ENCODE measurements at places on chromosomes 5 and 9.

- no peak for DNase-seq
Observed at GRCh38 chr5:83265318-83265717, 188.0 kb downstream of the XRCC4 start.

DNA sequence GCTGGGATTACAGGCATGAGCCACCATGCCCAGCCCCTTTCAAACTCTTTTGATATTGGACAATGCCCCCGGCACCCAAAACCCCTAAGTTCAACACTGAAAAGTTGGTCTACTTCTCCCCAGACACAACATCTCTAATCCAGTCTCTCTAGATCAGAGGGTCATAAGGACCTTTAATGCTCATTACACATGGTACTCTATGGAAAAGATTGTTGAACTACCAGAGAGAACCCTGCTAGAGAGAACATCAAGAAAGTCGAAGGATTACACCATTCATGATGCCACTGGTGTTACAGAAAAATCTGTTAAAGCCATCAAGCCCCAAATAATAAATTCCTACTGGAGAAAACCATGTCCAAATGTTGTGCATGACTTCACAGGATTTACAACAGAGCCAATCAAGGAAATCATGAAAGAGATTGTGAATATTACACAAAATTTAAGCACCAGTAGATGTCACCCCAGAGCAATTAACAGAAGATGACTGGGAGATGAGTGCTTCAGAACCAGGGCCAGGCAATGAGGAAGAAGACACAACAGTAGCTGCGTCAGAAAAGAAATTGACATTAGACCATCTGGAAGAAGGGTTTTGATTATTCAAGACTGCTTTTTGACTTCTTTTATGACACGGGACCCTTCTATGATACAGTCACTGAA is 28.3 kb upstream of the NIPAL4 start:
- DNase-seq: peak; percentile 48

- no peak for DNase-seq
Observed at GRCh38 chr5:171999877-172000276, 6.6 kb downstream of the FBXW11 start.

- no peak for DNase-seq
Observed at GRCh38 chr5:133319905-133320520, 268.2 kb downstream of the HSPA4 start.

GRCh38 chr5:82991059-82991458 is 86.1 kb downstream of the TMEM167A start:
- no peak for DNase-seq

DNA sequence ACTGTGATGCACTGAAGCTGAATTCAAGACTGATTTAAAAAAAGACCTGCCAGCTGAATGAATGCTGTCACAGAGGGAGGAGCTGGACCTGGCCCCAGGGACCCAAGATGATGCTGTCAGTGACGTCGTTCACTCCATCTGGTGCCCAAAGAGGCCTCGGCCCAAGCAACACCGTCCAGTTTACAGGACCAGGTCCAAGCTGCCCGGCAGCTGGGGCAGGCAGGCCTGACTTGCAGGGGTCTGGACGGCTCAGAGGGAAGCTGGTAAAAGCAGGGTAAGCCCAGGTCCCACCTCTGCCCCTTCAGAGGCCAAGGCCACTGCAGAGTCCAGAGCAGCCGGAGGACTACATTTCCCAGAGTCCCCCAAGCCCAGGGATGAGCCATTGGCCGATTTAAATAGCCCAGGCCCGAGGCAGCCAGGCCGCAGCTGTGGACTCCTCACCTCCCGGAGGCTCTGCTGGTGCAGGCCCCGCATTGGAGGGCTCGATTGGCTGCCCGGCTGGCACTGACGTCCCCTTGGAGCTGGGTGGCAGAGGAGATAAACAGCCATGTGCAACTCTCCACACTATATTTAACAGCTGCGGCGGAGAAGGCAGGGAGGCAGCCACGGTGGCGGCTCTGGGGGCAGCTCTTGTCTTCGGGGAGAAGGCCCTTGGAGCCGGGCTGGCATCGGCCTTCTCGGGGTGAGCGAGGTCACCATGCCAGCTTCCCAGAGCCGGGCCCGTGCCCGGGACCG is at the start of gene PLPP7:
PLPP7 (plus strand) TSS at position 423 of the 735 bp plus-strand sequence; CDS start at position 698, 275 bp downstream.
- peak; percentile 93 for DNase-seq

- no peak for DNase-seq
Observed at GRCh38 chr9:130331573-130331972, 66.0 kb downstream of the HMCN2 start.

DNA sequence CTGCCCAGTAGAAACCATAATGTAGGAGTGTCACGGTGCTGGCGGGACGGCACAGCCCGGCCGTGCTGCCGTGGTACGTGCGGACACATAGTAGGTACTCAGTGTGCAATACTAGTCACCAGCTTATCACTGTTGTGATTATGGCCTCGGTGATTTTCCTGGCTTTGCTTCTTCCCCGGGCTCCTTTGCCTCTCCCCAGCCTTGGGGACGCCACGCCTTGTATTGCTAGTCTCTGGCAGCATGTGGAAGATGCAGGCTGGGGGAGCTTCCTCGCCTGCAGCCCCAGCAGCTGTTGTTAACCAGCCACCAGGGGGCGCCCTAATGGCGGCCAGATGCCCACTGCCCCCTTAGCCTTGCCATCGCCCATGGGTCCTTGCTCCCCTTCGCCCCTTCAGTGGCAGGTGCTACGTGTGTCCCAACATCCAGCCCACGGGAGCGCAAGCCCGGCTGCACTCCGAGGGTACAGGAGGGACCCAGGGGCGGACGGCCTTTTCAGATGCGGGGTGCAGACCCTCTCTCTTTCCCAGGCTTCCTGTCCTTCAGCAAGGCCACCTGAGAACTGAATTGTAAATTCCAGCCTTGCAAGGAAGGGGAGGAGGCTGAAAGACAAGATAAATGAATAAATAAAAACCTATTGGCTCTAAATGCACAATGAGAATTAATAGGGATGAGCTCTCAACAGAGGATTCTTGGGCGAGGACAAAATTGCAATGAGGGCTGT is 8.0 kb downstream of the NTNG2 start:
- no peak for DNase-seq

GRCh38 chr9:37097294-37097693 is 23.1 kb upstream of the ZCCHC7 start:
- no peak for DNase-seq

DNA sequence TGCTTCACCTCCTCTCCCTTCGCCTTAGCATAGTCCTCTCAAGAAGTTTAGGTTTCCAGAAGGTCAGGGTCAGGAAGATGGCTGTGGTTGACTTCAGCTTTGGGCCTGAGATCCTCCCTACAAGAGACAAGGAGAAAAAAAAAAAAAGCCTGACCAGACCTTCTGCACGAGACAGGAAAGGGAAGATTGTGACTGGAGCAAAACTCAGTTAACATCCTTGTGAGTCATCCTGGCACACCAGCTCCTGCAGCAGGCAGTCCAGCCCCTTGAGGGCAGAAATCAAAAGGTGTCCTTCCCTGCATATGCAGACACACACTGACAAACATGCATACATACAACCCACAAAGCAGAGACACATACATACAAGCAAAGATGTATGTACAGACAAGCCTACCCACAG is 18.0 kb upstream of the ENHO start:
- no peak for DNase-seq
